ENCODE measurements at places on chromosomes 13 and 19.
A peak's percentile ranks its signal among the peaks of the same experiment; 100 is the strongest.

GRCh38 chr13:39451860-39452301 lies 151.1 kb downstream of the LHFPL6 start:
- DNase-seq: no peak

DNA sequence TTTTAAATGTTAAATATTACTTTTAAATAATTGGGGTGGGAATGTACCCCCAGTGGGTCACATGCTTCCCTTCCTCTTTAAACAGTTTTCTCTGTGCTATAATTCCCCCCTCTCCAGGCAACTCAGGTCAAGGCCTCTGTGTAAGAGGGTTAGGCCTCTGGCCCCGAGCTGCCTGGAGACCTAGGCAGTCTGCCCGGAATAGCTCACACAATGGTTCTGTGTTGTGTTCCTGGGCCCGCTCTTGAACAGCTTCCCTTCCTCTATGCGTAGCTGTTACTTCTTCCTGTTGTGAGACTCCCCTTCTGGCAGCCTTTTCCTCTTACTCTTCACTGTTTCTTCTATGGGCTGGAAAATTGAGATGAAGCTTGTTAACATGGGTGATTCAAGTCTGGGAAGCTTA lies 14.8 kb upstream of the ZNF492 start:
- DNase-seq: no peak

GRCh38 chr13:108947551-108948030 lies 318.2 kb downstream of the MYO16 start:
- no peak for DNase-seq

DNA sequence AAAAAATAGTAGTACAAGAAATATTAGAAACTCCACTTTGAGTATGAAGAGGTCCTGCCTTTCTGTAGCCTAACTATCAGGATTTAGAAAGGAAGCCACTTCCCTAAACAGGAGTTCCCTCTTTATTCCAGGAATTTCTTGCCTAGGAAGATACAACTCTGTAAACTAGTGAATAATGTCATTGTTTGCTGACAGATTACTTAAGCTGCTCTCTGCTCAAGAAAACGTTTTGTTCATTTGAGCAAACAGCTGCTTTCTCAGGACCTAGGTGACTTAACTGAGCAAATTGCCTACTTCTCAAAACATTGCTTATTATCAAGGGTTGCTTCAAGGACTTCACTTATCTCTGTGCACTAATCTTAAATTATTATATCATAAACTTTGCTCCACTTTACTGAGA lies 1419.4 kb upstream of the SLC10A2 start:
- no peak for DNase-seq

- DNase-seq: no peak
These were observed 1407.1 kb downstream of the UQCRFS1 start for GRCh38 chr19:27805848-27806247.

- no peak for DNase-seq
These were observed 3.3 kb downstream of the NPHS1 start for GRCh38 chr19:35848919-35849505.

DNA sequence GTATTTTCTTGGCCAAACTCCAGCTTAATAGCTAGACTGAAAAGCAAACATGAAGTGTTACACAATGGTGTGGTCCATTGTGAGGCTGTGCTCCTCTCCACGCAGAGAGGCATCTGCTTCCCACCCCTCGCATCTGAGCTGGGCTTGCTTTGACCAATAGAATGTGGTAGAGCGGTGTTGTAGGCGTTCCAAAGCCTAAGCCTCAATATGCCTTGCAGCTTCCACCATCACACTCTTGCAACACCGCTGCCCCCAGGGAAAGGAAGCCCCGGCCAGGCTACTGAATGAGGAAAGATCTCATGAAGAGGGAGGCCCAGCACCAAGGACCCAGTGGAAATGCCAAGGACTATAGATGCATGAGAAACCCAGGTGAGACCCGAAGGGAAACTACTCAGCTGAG lies 9.4 kb downstream of the FLT1 start:
- DNase-seq: no peak

DNA sequence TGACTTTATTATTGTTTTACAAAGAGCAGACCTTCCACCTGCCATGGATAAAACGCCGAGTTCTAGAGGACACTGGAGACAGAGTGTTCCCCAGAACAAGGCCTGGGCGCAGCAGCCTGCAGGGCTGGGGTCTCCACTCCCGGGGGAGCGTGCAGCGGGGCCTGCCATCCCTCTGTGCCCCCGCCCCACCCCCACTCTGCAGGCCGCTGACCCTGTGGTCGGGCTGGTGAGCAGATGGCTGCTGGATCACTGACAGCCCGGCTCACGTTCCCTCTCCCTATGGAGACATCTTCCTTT lies 8.6 kb upstream of the PTBP1 start:
- no peak for DNase-seq

GRCh38 chr13:20489185-20489820 lies 36.4 kb downstream of the CRYL1 start:
- DNase-seq: peak; percentile 69
